Thoracic aorta (tissue), 2 donors: ENCODE measurements at places on chromosomes 5 and 9. TPM values are rescaled to one million over a fixed set of nuclear protein-coding genes. Genes with fewer than 3 reads are reported as not detected.

- H3K27ac ChIP-seq, result no peak overlapping the region
- no peak overlapping the region for H3K4me3 ChIP-seq
- DNase-seq, result no peak
- H3K27me3 ChIP-seq, result no peaks in the 10 kb centered on the region
- no peaks in the 10 kb centered on the region for H3K36me3 ChIP-seq
Observed at GRCh38 chr5:86112249-86112648, 505.5 kb upstream of the COX7C start.

GRCh38 chr5:144788046-144788445 lies 617.4 kb downstream of the KCTD16 start:
- H3K4me3 ChIP-seq, result no peak overlapping the region
- H3K27ac ChIP-seq, result no peak overlapping the region
- DNase-seq, result no peak
- no peaks in the 10 kb centered on the region for H3K27me3 ChIP-seq
- no peaks in the 10 kb centered on the region for H3K36me3 ChIP-seq
- no peaks in the 10 kb centered on the region for H3K4me1 ChIP-seq

GRCh38 chr5:143569722-143570567 lies 166.5 kb upstream of the NR3C1 start:
- H3K4me1 ChIP-seq, result no peaks in the 10 kb centered on the region
- H3K27ac ChIP-seq, result no peak overlapping the region
- no peak overlapping the region for H3K4me3 ChIP-seq
- no peaks in the 10 kb centered on the region for H3K36me3 ChIP-seq
- no peaks in the 10 kb centered on the region for H3K27me3 ChIP-seq

The PRSS3 gene
- total RNA-seq, result 1.1 TPM

The NR6A1 gene
- total RNA-seq, result 0.71 TPM

The ANKRD34B gene
- not detected for total RNA-seq

The GABBR2 gene
- total RNA-seq, result not detected
